ENCODE measurements at places on chromosomes 4 and X. TPM values are rescaled to one million over a fixed set of nuclear protein-coding genes. Genes with fewer than 3 reads are reported as not detected.

Gene STK26
- 16.9 TPM for total RNA-seq

Gene ENAM
- total RNA-seq: not detected

Gene MAP7D3
- 14.9 TPM for total RNA-seq

Gene RPA4
- total RNA-seq: 0.32 TPM

Gene LUZP4
- total RNA-seq: not detected

Gene AR
- under 0.01 TPM for total RNA-seq

Gene PRRG1
- total RNA-seq: 6.2 TPM

Gene GIMD1
- total RNA-seq: not detected

Gene TEX13C
- not detected for total RNA-seq

Gene XG
- 1.3 TPM for total RNA-seq

Gene SPARCL1
- 0.32 TPM for total RNA-seq

Gene FABP2
- total RNA-seq: not detected

Gene CASK
- 24.0 TPM for total RNA-seq

Gene TBX22
- not detected for total RNA-seq

Gene GPRASP1
- 0.65 TPM for total RNA-seq

Gene TIGD4
- total RNA-seq: 0.30 TPM

Gene TNMD
- total RNA-seq: not detected

Gene XPNPEP2
- total RNA-seq: not detected
